MM.1S (cell line): ENCODE measurements at places on chromosomes 16 and 17.

GRCh38 chr17:32852811-32853210, 24.1 kb downstream of the MYO1D start:
- DNase-seq, result no peak

DNA sequence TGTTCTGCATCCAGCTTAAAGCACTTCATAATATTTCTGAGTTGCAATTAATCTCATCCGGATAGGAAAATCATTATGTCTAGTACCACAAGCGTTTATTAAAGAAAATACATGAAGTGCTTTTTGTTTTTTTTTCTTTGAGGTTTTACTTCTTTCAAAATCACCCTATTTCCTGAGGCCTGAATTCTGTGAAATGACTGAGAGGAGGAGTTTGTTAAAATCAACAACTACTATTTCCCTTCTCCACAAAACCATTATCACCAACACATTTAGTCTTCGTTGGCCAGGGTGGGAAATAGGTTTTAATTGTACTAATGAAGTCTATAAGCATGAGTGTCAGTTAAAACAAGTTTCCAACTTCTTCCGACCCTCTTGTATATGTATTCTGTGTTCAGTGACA, 50.7 kb upstream of the ADCY7 start:
- DNase-seq, result no peak

DNA sequence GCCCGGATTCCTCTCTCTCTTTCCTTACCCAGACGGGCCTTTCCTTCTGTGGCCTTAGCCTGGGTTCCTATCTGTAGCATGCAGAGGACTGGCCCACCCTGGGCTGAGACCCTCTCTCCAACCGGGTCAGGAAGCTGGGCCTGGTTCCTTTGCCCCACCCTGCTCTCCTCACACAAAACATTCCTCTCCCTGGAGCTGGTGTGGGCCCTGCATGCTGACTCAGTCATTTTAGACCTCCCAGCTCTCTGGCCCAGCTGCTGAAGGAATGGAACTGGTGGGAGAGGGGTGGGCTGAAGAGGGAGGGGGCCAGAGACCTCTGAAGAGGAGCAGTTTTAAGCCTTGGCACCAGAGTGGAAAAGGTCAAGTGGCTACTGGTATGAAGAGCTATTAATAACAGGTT, 957 bp downstream of the MYL4 start:
- no peak for DNase-seq

DNA sequence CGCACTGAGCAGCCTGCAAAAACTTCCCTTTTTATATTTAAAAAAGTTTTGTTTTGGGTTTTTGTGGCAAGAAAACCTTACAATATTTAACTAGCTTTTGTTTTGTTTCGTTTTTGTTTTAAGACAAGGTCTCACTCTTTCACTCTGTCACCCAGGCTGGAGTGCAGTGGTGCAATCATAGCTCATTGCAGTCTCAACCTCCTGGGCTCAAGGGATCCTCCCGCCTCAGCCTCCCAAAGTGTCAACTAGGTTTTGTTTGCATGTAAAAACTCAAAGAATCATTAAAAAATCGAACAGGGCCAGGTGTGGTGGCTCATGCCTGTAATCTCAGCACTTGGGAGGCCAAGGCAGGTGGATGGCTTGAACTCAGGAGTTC, 77.9 kb upstream of the FA2H start:
- no peak for DNase-seq

DNA sequence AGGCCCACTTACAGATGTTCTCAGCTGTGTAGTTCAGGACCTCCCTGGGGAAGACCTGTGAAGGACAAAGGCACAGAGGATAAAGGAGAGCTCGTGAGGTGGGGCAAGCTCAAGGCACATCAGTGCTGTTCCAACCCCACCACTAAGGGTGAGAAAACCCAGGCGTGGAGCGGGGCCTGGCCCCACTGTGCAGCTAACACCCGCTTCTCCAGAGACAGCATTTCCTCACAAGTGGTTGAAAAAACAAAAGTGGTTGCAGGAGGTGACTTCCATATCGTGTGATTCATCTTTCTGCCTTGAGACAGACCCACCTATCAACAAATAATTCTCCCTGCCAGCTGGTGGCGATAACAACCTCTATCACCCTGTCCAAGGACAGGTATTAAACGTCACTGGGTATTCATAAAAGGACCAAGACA, 30.0 kb downstream of the SNN start:
- no peak for DNase-seq

GRCh38 chr17:59830846-59831486, 61.8 kb downstream of the TUBD1 start:
- DNase-seq, result no peak

GRCh38 chr17:3771140-3771539, 29.8 kb downstream of the ITGAE start:
- DNase-seq, result no peak

- no peak for DNase-seq
Observed at GRCh38 chr17:1951920-1952319, 73.2 kb downstream of the RTN4RL1 start.

- DNase-seq, result no peak
Observed at GRCh38 chr16:2883458-2883908, 468 bp downstream of the FLYWCH2 start.

DNA sequence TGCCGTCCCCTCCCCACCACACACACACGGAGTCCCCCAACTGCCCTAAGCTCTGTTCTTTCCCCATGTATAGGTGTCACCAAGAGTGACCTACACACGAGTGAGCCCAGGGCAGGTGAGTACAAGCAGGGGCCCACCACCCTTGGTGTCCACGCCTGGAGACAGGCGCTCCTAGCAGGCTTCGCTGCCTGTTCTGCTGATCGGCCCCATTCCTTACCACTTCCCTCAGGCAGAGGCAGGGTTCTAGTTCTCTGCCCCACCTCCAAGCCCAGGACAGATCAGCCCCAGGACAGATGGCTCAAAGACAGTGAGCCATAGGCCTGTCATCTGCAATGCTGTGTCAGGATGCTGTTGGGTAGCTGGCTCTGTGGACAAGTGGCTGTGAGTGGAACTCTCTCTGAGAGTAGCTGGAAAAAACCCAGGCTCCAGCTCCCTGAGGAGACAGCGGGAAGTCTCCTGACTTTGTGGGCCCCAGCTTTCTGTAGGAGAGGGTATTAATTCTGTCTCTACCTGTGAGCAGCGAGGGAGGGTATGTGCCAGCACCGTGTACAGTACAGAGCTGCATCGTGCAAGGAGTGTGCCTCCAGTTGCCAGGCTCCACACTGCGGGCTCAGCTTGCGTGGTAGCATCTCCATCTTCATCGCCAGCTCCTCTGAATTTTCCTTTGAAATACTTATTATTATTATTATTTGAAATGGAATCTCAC, 897 bp downstream of the TP53I13 start:
- no peak for DNase-seq

DNA sequence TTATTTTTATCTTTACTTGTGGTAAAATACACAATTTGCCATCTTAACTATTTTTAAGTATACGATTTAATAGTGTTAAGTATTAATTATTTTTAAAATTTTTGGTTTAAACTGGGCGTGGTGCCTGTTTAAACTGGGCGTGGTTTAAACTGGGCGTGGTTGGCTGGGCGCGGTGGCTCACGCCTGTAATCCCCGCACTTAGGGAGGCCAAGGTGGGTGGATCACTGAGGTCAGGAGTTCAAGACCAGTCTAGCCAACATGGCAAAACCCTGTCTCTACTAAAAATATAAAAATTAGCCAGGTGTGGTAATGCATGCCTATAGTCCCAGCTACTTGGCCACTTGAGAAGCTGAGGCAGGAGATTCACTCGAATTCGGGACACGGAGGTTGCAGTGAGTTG, 4.0 kb upstream of the CCDC43 start:
- DNase-seq, result no peak

DNA sequence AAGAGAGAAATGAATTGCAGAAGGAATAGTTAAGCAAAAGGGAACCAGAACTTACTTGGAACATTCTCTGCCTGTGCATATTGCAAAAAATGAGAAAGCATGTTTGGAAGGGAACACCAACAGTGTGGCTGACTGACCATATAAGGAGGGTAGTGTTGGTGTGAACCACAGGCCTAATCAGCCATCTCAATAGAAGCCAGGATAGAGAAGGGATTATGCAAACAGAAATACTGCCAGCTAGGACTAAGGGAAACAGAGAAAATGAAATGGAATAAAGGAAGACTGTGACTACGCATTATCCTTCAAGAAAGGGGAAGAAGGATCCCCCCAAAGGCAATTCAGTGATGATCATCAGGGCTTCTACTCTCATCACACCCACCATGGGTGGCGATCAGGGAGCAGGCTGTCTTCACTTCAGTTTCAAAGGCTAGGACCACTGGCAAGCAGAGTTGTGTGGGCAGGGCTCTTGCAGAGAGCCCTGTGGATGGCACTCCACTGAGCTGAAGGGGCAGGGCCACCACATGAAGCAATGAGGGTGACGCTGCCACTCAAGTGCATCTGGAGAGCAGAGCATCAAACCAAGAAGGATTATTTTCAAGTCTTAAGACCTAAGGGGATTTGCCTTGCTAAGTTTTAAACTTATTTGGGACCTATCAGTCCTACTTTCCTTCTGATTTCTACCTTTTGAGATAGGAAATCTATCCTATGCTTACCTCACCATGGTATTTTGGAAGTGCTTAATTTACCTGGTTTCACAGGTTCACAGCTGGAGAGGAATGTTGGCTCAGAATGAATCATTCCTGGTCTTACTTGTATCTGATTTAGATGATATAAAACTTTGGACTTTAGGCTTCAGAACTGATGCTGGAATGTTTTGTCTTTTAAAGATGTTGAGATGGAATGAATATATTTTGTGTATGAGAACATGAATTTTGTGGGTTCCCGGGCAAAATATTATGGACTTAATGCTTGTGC, 140.5 kb downstream of the SSH2 start:
- DNase-seq, result no peak

DNA sequence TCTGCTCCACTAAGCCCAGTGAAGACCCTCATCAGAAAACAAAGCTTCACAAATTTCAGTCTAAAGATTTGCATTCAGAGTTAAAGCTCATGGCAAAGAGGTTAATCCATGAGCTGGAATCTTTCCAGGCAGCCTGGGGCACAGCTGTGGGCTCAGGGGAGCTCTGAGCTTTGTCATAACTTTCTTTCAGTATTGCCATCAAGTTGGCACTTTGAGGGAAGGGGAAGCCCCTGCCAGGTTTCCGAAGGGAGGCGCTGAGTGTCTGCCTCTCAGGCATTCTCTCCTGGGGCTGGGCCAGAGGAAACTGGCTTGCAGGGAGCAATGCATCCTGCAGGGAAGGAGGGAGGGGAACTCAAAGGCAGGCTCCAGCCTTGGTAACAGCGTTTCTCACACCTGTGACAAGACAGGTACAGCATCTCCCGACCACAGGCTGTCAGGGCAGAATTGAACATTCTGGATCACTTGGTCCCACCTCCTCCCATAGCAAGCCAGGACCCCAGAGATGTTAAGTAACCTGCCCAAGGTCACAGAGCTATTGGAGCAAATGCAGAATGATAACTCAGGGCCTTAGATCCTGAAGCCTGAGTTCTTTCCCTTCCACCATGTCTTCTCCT, 3.9 kb downstream of the LPO start:
- DNase-seq, result no peak

DNA sequence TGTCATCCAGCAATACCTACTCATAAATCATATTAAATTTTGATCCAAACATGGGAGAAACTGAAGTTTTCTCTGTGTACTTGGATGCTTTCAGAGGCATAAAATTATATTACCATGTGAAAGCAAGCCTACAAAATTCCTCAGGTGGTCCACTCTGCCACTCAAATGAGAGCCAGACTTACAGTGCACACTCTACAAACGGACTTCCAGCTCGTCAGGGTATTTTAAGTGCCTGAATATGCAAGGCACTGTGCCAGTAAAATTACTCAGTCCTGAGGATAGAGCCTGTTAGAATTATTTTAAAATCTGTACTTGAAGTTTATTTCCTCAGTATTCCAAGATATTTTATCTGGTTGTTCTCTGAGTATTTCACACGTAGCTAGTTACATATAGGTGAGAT, 54.5 kb downstream of the TENT4B start:
- DNase-seq, result no peak

DNA sequence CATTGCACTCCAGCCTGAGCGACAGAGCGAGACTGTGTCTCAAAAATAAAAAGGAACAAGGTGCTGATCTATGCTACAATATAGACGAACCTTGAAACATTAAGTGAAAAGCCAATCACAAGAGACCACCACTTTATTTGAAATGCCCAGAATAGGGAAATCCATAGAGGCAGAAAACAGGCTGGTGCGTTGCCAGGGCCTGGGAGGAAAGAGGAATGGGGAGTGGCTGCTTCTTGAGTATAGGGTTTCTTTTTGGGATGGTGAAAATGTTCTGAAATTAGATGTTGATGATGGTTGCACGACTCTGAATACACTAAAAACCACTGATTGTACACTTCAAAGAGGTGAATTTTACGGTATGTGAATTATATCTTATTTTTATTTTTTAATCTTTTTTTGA, 20.3 kb upstream of the GLIS2 start:
- DNase-seq, result no peak

- DNase-seq, result no peak
Observed at GRCh38 chr17:63247706-63248105, 198.4 kb downstream of the CYB561 start.

GRCh38 chr16:80324371-80324770, 216.4 kb upstream of the DYNLRB2 start:
- no peak for DNase-seq

GRCh38 chr17:50946891-50947781, 81.0 kb upstream of the TOB1 start:
- no peak for DNase-seq

DNA sequence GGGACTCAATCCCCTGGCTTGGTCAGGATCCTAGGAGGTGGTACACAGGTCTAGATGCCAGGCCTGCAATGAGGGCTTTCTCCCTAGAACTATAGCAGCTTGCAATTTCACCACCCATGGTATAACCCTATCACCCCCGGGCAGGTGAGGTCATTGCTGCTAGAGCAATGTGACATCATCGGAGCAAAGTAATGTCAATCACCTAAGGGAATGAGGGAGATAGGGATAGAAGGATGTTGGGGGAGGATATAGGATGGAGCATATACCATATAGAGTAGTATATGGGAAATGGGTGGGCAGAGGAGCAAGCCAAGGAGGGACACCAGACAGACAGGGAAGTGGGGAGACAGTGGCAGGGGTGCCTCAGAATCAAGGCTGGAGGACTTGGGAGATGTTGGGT, 3.3 kb downstream of the KCNH4 start:
- no peak for DNase-seq

GRCh38 chr17:8057691-8058114, 18.8 kb downstream of the ALOX15B start:
- peak; percentile 77 for DNase-seq

GRCh38 chr17:78449983-78450595, 71.6 kb downstream of the PGS1 start:
- DNase-seq, result no peak

GRCh38 chr16:49931916-49932315, 76.0 kb upstream of the ZNF423 start:
- no peak for DNase-seq

GRCh38 chr16:23699100-23699499, 13.9 kb downstream of the ERN2 start:
- no peak for DNase-seq

DNA sequence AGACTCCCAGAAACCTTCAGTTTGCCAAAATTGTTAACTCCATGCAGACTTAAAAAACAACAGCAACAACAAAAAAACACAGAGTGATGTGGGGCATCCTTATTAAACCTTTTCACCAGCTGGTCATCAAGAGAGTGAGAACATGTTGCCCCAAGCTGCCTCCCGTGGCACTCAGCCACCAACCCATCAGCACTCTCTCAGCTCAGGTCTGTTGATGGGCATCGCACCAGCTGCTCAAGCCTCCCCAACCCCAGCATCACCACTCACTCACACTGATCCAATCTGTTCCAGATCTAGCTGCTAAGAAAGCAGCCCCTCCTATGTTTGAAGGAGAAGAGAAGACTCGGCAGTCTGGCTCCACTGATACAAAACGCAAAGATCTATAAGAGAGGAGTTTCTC, 46.8 kb downstream of the SLC39A11 start:
- DNase-seq, result no peak

- DNase-seq, result no peak
Observed at GRCh38 chr17:8563981-8564602, 66.4 kb downstream of the MYH10 start.
